Spleen (tissue), 13 donors: ENCODE measurements at places on chromosomes 16 and 17. TPM values are rescaled to one million over a fixed set of nuclear protein-coding genes. Genes with fewer than 3 reads are reported as not detected.
A peak's percentile ranks its signal among the peaks of the same experiment; 100 is the strongest.

GRCh38 chr16:85098565-85098964 is 13.7 kb downstream of the CIBAR2 start:
- H3K4me3 ChIP-seq = no peak overlapping the region
- peaks cover 9% of the 10 kb centered on the region for H3K27me3 ChIP-seq
- no peaks in the 10 kb centered on the region for H3K4me1 ChIP-seq
- DNase-seq = no peak

The ULK2 gene
- 13.6 TPM for total RNA-seq

GRCh38 chr17:20085283-20085845 is 76.2 kb downstream of the SPECC1 start:
- H3K27me3 ChIP-seq = no peaks in the 10 kb centered on the region
- no peak overlapping the region for H3K27ac ChIP-seq
- H3K4me1 ChIP-seq = peaks cover 4% of the 10 kb centered on the region
- H3K36me3 ChIP-seq = no peaks in the 10 kb centered on the region
- no peak for DNase-seq

- peak; percentile 23 for DNase-seq
- H3K4me1 ChIP-seq = peaks cover 3% of the 10 kb centered on the region
- H3K27me3 ChIP-seq = no peaks in the 10 kb centered on the region
Observed at GRCh38 chr16:75197522-75198134, 9.3 kb downstream of the CTRB2 start.

- H3K27me3 ChIP-seq = peaks cover 15% of the 10 kb centered on the region
- no peak overlapping the region for H3K4me3 ChIP-seq
- H3K36me3 ChIP-seq = no peaks in the 10 kb centered on the region
- no peak for DNase-seq
- no peak overlapping the region for H3K27ac ChIP-seq
Observed at GRCh38 chr16:4283939-4284338, 11.1 kb upstream of the TFAP4 start.

DNA sequence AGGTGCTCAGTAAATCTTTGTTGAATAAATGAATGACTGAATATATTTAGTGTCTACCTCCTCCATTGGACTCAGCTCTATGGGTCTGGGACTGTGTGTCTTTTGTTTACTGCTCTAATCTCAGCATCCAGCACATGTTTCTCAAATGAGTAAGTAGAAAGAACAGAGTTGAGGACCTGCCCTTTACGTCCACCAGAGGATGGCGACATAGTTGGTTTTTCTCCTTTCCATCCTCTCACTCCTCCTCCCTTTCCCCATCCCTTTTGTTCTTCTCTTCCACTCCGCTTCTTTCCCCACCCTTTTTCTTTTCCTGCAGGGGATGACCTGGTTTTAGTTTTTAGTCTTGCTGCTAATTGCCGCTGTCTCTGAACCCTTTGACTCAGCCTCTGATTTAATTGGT is 12.1 kb upstream of the CHP2 start:
- no peaks in the 10 kb centered on the region for H3K27me3 ChIP-seq
- H3K4me3 ChIP-seq = no peak overlapping the region
- no peak for DNase-seq
- no peak overlapping the region for H3K27ac ChIP-seq
- no peaks in the 10 kb centered on the region for H3K36me3 ChIP-seq

DNA sequence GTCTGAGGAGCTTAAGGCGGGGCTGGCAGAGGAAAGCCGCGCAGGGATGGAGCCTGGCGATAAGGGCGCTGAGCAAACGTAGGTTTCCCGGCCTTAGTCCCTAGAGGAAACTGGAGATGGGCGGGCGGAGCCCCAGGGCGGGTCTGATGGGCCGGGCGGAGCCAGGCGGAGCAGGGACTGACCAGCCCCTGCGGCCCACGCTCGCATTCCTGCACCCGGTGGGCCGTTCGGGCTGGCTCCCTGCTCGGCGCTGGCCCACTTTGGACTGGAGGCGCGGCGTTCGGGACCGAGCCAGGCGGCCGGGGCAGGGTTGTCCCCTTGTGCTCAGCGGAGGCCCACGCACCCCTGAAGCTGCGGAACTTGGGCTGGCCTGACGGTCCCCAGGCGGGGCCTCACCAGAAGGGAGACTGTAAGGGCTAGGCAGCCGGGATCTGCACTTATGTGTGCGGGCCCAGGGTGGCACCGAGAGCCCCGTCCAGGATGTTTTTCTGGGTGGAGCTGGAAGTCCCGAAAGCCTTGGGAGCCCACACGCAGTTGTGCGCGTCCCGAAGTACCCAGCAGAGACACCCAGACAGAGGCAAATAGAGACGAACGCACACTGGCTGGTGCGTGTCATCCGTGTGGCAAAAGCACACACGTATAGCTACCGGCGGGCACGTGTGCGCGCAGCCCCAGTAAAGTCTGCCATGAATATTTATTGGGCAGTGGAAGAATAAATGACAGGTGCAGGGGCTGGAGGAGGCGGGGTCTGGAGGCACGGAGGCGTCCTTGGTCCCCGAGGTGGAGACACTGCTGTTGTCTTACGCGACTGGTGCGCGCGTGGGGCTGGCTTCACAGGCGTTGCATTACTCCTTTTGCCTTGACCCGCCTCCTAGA is 1.4 kb downstream of the PYDC1 start:
- H3K27me3 ChIP-seq = peaks cover 70% of the 10 kb centered on the region
- peak; percentile 87 for DNase-seq
- no peaks in the 10 kb centered on the region for H3K36me3 ChIP-seq
- peak overlapping the region; percentile 25 for H3K27ac ChIP-seq
- H3K4me1 ChIP-seq = peaks cover 26% of the 10 kb centered on the region

The ACSM5 gene
- 8.7 TPM for total RNA-seq

GRCh38 chr16:27344721-27345120 is 30.9 kb downstream of the IL4R start:
- H3K27ac ChIP-seq = no peak overlapping the region
- no peak for DNase-seq
- no peak overlapping the region for H3K4me3 ChIP-seq

DNA sequence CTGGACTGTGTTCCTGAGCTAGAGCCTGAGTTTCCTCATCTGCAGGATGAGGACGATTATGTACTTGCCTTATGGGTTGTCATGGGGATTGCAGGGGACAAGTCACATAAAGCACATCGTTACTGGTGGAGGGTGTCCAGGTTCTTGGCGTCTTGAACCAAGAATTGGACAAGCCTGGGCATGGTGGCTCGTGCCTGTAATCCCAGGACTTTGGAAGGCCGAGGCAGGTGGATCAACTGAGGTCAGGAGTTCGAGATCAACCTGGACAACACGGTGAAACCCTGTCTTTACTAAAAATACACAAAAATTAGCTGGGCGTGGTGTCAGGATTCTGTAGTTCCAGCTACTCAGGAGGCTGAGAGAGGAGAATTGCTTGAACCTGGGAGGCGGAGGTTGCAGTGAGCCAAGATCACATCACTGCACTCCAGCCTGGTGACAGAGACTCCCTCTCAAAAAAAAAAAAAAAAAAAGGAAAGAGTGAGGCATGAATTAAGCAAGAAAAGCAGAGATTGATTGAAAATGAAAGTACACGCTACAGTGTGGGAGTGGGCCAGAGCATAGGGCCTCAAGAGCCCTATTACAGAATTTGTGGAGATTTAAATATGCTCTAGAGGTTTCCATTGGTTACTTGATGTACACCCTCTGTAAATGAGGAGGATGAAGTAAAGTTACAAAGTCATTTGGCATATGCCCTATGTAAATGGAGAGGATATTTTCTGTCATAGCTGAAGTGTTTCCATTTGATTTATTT is 30.7 kb downstream of the ADGRG5 start:
- H3K4me1 ChIP-seq = peaks cover 17% of the 10 kb centered on the region
- no peak overlapping the region for H3K27ac ChIP-seq
- H3K4me3 ChIP-seq = no peak overlapping the region
- no peaks in the 10 kb centered on the region for H3K36me3 ChIP-seq

DNA sequence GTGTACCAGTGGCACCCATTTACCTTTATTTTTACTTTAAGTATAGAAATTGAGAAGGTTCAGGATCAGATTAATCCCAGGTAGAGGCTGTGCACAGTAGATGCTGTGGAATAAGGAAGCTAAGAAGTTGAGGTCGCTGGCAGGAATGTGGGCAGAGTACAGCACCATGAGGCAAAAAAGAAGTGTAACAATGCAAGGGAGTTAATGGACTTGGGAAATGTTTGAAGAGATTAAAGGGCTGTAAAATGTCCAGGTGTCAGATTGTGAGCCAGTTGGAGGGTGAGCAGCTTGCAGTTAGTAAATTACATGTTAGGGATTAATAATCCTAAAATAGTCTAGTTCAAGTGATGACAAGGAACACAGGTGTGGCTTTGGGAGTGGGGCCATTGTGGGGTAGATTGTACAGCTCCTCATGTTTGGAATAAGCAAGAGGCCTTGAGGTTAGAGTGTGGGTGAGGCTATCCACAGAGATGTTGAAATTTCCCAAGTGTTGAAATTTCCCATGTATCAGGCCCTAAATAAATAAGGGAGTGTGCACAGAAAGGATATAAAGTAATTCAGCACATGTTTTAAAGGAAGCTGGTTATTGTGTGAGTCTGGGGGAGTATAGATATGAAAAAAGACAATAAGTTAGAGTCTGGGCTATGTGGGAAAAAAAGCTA is 21.5 kb downstream of the TAT start:
- H3K36me3 ChIP-seq = no peaks in the 10 kb centered on the region
- H3K27ac ChIP-seq = no peak overlapping the region
- DNase-seq = no peak
- no peaks in the 10 kb centered on the region for H3K4me1 ChIP-seq

DNA sequence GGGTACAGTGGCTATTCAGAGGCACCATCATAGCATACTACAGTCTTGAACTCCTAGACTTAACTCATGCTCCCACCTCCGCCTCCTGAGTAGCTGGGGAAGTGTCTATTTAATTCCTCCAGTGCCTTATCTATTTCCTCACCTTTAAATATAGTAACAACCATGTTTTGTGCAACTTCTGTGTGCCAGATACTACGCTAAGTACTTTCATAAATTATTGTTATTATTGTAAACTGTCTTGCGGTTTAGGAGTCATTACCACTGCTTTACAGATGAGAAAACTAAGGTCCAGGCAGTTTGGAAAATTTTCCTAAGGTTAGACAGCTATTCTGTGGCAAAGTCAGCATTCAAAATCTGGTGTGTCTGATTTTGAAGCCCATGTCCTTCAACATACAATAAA is 359.1 kb upstream of the XYLT1 start:
- no peak overlapping the region for H3K4me3 ChIP-seq
- no peaks in the 10 kb centered on the region for H3K4me1 ChIP-seq
- no peaks in the 10 kb centered on the region for H3K27me3 ChIP-seq
- no peak overlapping the region for H3K27ac ChIP-seq

DNA sequence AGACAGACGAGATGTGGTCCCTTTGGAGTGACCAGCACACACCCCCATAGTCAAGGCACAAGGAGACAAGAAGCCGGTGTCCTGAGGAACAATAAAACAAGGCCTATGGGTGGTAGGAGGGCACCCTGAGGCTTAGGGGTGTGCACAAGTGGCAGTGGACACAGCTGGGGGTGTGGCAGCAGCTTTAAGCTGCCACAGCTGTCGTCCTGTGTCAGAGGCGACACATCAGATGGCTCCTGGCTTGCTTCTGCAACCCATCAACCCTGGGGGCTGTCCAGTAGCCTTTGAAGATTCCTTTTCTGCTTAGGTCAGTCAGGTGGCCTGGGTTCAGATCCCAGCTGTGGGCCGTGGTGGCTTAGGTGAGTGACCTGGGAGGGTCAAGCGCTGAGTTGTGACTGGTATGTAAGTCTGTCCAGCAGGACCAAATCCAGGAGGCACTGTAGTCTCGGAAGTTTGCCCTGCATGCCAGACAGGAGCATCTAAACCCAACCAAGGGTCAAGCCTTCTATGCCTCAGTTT is 15.8 kb downstream of the DRC3 start:
- no peaks in the 10 kb centered on the region for H3K27me3 ChIP-seq
- no peaks in the 10 kb centered on the region for H3K4me1 ChIP-seq
- no peaks in the 10 kb centered on the region for H3K36me3 ChIP-seq
- no peak for DNase-seq

The PLLP gene
- 34.1 TPM for total RNA-seq

The C17orf78 gene
- not detected for total RNA-seq

The OMG gene
- total RNA-seq = 14.5 TPM

- no peak for DNase-seq
- no peak overlapping the region for H3K27ac ChIP-seq
- H3K27me3 ChIP-seq = no peaks in the 10 kb centered on the region
- no peaks in the 10 kb centered on the region for H3K36me3 ChIP-seq
Observed at GRCh38 chr17:16364625-16365024, 11.4 kb upstream of the CENPV start.

- H3K27ac ChIP-seq = no peak overlapping the region
- H3K27me3 ChIP-seq = no peaks in the 10 kb centered on the region
- DNase-seq = peak; percentile 84
- H3K36me3 ChIP-seq = peaks cover 4% of the 10 kb centered on the region
- H3K4me3 ChIP-seq = no peak overlapping the region
Observed at GRCh38 chr16:50313596-50314478, 47.5 kb downstream of the ADCY7 start.

- peaks cover 68% of the 10 kb centered on the region for H3K4me1 ChIP-seq
- peaks cover 13% of the 10 kb centered on the region for H3K36me3 ChIP-seq
- DNase-seq = peak; percentile 94
- H3K4me3 ChIP-seq = peak overlapping the region; percentile 74
- peak overlapping the region; percentile 99 for H3K27ac ChIP-seq
Observed at GRCh38 chr16:31458073-31458843, 1.0 kb upstream of the ARMC5 start.

DNA sequence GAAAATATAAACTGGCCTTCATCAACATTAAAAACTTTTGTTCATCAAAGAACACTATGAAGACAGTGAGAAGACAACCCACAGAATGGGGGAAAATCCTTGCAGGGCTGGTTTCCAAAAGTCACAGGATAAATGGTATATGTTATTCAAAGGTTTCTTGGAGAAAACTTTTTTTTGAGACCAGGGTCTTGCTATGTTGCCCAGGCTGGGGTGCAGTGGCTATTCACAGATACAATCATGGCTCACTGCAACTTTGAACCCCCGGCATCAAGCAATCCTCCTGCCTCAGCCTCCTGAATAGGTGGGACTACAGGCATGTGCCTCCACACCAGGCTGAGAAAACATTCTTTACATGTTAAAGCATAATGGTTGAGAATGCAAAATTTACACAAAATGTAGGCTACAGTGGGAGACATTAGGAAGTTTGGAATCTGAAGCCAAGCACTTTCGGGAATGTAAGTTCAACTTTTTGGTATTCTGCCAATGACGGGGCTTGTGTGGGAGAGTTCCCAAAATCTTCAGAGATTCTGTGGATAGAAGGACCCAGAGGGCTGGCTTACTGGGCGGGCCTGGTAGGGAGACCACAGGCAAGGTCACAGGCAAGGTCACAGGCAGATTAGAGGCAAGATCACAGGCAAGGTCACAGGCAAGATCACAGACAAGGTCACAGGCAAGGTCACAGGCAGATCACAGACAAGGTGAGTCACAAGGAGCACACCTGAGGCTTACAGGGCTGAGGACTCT is 24.2 kb upstream of the ATP2A3 start:
- no peaks in the 10 kb centered on the region for H3K36me3 ChIP-seq
- H3K27ac ChIP-seq = peak overlapping the region; percentile 31
- H3K27me3 ChIP-seq = no peaks in the 10 kb centered on the region
- no peak overlapping the region for H3K4me3 ChIP-seq

DNA sequence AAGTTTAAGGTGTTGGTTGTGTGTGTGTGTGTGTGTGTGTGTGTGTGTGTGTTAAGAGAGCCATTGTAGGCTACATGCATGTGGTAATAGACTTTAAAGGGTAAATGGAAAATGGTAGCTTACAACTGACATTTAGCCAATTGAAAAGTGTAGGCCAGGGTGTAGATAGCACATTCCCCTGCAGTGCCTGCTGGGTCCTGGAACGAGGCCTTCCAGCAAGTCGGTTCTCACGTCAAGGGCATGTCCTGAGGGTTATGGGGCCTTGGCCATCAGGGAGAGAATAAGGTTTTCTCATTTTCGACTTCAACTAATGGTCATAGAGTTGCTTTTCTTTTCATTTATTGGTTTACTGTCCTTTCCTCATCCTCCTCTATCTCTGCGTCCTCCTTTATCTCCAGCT is 65.1 kb downstream of the RPTOR start:
- H3K4me1 ChIP-seq = peaks cover 10% of the 10 kb centered on the region
- H3K27me3 ChIP-seq = no peaks in the 10 kb centered on the region
- H3K36me3 ChIP-seq = no peaks in the 10 kb centered on the region
- no peak overlapping the region for H3K4me3 ChIP-seq
- DNase-seq = no peak

The PYY gene
- not detected for total RNA-seq
